RPMI7951 (cell line): ENCODE measurements at places on chromosomes 1 and 21. TPM values are rescaled to one million over a fixed set of nuclear protein-coding genes. Genes with fewer than 3 reads are reported as not detected.

The TLCD4 gene
- total RNA-seq: 0.48 and 0.59 TPM in 2 replicates

The ATP1A4 gene
- total RNA-seq: not detected in 2 replicates

DNA sequence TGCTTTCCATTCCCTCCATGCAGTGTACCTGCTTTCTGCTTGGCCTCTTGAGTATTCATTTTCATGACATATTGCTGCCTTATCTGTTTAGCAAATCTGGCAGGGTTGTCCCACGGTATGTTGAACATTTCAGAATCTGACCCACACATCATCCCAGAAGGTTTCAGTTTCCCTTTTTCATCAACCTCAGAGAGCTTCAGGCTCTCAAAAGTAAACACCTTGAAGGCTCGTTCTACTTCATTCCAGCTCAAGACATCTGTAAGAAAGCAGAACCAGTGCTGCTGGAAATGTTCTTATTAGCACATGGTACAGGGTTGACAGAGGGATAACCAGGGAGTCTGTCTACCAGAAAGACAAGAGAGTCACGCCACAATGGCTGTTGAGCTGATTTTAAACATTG, 103.6 kb downstream of the SPAG17 start:
- DNase-seq: no peak

DNA sequence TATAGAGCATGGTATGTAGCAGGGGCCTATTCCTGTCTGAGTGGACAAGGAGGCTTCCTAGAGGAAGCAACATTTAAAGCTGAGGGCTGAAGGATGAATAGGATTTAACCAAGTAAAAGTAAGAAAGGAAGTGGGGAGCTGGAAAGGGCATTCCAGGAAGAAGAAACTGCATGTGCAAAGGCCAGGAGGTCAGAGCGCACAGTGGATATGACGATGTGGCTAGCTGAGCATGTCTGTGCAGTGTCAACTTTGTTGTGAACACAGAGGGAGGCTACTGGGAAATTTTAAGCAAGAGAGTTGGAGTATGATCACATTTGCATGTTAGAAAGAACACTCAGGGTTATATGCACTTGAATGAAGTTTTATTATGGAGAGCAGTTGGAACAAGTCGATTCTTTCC, 28.6 kb upstream of the JUN start:
- no peak for DNase-seq

DNA sequence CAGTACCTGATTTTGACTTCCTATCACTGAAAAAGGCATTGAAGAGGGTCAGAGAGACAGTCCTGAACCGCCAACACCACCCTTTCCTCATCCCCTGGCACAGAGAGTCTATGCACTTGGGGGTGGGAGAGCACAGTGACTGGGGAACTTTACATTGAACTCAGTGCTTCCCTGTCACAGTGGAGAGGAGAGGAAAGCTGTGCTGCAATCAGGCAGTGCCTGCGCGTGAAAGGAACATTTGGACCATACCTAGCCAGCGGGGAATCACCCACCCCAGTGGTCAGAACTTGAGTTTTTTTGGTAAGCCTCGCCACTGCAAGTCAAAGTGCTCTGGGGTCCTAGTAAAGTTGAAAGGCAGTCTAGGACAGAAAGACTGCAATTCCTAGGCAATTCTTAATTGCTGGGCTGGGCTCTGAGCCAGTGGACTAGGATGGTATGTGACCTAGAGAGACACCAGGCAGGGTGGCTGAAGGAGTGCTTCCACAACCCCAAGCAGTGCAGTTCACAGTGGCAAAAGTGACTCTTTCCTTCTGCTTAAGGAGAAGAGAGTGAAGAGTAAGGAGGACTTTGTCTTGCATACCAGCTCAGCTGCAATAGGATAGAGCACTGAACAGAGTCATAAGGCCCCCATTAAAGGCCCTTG, 9.4 kb upstream of the HENMT1 start:
- DNase-seq: no peak

DNA sequence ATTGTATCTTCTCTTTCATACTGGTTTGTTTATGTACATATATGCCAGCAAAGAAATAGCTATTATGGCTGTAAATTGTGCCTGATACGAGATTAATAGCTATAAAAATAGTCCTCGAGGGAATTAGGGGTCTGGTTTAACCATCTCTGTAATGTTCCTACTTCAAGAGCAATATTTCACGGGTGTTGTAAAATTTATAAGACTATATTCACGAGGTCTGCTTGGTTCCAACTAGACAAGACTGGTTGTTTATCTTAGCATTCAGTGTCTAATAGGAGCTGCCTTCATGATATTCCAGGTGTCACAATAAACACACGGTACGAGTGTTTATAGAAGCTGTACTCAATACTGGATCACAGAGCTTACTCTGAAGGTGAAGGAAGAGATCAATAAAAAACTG, 389.9 kb downstream of the SIPA1L2 start:
- no peak for DNase-seq

- peak; percentile 65 for DNase-seq
These were observed 1.0 kb downstream of the PLPP3 start for GRCh38 chr1:56578138-56578962.

- no peak for DNase-seq
These were observed 6.2 kb upstream of the CA6 start for GRCh38 chr1:8939362-8939995.

- DNase-seq: no peak
These were observed 4.4 kb upstream of the TMEM125 start for GRCh38 chr1:43265431-43265830.

- no peak for DNase-seq
These were observed 52.4 kb upstream of the LRP8 start for GRCh38 chr1:53380296-53380695.

DNA sequence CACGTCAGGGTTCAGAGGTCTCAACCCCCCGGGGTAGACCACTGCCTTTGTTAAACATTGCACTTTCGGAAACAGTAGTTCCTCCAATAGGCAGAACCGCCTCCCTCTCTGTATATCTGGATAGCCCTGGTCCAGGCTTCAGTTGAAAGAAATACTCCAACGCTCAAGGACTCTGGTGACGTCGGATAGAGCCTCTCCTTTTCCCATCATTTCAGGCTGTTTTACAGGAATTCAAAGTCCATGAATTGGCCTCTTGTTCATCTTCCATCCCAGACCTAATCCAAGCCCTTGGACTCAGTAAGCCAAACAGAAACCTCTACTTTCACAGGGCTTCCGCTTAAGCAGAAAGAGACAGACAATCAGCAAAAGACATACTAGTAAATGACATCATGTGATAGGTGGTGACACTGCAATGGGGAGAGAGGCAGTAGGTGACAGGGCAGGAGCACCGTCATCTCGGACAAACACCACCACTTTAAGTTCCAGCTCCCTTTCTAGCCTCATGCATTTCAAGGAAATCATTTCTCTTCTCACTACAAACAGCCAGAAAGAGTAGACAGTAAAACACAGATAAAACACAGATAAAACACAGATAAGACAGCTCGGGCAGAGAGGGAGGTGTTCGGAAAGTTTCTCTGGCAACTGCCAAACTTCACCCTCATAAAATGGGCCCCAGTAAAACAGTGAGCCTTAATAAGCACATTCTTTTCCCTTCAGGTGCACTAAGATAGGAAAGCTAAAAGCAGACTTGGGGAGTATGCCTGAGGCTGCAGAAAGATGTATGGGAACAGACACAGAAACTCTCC, 2.3 kb upstream of the PLA2G2A start:
- DNase-seq: no peak

GRCh38 chr1:201026836-201027235, 3.3 kb upstream of the KIF21B start:
- DNase-seq: no peak

GRCh38 chr1:44810101-44810761, 1.9 kb downstream of the BTBD19 start:
- DNase-seq: peak; percentile 73

GRCh38 chr1:79363430-79363829, 356.9 kb upstream of the ADGRL4 start:
- no peak for DNase-seq
